ENCODE measurements at places on chromosomes 3 and 15.

DNA sequence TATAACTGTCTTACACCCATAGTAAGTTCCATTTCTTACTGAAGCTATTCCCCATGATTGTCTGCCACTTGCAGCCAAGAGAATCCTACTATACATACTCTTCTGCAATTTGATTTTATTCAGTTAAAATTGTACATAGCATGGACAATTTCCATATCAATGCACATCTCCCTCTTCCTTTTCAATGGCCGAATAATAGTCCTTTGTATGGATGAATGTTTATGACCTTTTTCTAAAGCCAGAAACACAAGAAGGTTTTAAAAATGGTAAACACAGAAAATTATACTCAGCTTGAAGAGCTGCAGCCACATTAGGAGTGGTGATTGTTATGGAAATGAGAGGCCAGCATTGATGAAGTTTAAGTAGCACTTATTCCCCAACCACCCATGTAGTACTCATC, 8.5 kb upstream of the ERC2 start:
- DNase-seq, result no peak

- no peak for DNase-seq
These were observed 12.3 kb upstream of the TMEM45A start for GRCh38 chr3:100480081-100480480.

- DNase-seq, result no peak
These were observed 179.8 kb downstream of the THSD4 start for GRCh38 chr15:71294911-71295602.

GRCh38 chr15:20659265-20659664, 117.7 kb upstream of the GOLGA6L6 start:
- DNase-seq, result no peak

- no peak for DNase-seq
These were observed 49.3 kb downstream of the FAM174B start for GRCh38 chr15:92606126-92606835.

DNA sequence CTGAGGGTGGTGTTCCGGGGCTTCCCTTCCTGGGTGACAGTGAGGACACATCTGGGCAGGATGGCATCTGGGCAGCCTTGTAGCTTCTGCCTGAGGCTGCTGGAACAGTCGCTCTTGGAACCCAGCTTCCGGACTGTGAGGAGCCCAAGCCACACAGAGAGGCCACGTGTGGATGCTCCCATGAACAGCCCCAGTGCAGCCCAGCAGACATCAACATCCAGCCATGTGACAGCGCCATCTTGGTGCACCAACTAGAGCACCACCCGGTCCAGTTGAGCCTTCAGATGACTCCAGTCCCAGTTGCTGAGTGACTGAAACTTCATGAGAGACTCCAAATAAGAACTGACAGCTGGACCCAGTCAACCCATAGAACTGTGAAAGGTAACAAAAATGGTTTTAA, 15.5 kb upstream of the CTSH start:
- DNase-seq, result no peak

- DNase-seq, result no peak
These were observed 36.0 kb downstream of the TSPAN3 start for GRCh38 chr15:77034695-77035489.

DNA sequence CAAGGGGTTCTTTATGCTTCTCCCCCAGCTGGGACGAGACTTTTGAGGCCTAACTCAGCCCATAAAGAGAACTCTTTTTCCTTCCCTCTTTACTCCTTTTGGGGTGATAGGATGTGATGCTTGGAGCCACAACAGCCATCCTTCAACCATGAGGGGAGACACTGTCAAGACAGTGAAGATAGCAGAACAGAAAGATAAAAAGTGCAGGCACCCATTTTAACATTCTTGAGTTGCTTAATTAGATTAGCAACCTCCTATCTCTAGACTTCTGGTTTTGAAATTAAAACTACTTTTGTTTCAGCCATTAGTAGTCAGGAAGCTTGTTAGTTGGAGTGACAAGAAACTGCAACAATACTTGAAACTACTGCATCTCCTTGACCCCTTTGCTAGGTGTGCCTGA, 6.5 kb downstream of the GPR27 start:
- no peak for DNase-seq

DNA sequence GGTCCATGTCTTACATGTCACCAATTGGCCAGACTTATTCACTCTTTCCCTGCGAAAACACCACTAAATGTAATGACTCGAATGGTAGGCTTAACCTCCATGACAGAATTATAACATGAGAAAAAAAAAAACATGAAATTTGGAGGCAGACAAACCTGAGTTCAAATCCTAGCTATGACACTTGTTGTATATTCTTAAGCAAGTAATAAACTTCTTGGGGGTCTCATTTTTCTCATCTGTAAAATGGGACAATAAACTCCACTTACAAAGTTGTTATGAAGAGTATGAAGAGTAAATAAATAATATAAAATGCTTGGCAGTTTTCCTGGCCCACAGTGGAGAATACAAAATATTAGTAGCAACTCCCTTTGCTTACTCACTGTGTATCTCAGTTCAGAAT, 11.4 kb upstream of the EIF1B start:
- no peak for DNase-seq

DNA sequence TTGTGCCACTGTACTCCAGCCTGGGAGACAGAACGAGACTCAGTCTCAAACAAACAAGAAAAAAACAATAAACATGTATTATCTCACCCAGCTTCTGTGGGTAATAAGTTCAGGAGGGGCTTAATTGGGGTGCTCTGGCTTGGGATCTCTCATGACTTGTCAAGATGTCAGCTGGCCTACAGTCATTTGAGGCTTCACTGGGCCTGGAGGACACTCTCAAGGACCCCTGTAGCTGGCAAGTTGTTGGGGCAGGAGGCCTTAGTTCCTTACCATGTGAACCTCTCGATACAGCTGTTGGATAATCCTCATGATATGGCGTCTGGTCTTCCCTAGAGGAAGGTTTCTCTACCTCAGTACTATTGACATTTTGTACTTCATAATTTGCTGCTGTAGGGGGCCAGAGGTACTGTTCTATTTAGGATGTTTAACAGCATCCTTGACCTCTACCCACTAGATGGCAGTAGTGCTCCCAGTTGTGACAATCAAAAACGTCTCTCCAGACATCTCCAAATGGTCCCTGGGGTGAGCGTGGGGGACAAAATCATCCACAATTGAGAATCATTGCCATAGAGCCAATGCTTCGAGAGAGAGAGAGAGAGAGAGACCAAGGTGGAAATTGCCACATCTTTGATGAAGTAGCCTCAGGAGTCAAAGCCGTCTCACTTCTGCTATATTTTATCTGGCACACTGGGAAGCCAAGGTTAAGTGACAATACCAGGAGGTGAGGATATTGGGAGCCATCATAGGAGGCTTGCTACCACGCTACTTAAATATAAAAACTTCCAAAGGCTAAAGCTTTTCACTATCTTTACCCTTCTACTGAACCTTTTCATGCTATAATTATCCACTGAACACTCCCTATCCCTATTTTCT, 23.9 kb upstream of the SLTM start:
- DNase-seq, result peak; percentile 13

DNA sequence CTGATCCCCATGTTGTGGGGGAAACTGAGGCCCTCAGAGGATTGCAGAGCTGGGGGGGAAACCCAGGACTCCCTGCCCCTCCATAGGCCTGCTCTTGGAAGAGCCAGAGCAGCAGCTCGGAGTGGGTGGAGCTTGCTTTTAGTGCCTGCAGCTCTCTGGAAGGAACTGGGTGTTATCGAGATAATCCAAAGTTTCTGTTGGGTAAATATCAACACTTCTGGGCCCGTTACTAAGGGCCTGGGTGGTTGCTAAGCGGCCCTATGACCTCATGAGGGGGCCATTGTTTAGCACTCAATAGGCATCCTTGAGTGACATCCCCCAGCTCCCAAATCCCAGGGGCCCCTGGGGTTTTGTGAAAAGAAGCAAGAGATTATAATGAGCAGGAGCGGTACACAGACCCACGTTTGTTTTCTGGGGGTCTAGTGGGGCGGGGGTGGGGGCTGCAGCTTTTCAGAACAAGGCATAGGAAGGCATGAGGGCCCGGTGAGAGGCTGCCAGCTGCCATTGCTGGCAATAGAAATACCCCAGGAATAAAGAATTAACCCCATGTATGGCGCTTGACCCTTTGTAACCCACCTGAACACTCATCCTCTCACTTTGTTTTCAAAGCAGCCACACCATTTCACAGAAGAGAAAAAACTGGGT, 48.3 kb upstream of the ATP2B2 start:
- no peak for DNase-seq

- no peak for DNase-seq
These were observed 11.3 kb downstream of the SHISA5 start for GRCh38 chr3:48492461-48493202.

GRCh38 chr15:57205027-57205855, 171.1 kb upstream of the CGNL1 start:
- DNase-seq, result no peak

DNA sequence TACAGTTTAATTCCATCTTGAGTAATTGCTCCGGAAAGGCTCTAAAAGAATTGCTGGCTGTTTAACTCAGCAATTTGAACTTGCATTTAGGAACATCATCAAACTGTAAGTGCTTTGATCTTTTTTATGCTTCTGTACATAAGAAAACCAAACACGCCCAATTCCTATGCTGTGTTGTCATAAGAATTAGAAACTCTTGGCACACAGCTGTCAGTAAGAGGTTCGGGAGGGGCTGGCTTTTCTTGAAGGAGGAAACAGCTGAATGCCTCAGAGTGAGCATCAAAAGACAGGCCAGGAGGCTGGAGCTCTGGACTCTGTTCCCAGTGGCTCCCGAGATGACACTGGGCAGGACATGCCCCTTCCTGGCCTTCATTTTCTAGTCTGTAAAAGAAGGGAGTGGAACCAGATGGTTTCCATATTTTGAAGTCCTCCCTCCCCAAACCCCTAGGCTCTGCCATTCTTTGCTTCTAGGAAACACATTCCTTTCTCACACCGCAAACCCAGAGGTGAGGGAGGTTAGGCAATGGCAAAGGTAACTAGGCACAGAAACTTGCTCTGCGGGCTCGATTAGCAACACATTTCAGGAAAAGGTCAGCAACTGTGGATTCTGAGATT, 73.7 kb upstream of the DLG1 start:
- DNase-seq, result no peak

GRCh38 chr15:64443747-64444621, 16.4 kb upstream of the ZNF609 start:
- no peak for DNase-seq

DNA sequence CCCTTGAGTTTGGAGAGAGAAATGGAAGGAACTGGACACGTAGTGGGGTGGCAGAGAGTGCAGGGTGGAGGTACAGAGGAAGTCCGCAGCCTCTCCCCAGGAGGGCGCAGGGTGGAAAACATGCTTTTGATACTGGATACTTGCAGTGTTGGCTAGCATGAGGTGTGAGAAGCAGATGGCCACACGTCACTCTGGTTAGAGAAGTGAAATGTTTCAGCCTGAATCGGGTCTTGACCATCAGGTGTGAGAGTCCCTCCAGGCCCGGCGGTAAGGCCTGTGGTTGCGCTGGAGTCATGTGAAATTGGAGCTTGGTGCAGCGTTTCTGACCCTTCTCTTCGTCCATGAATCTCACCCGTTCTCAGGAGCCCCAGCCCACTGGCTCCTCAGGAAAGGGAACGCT, 93.1 kb downstream of the GABRG3 start:
- DNase-seq, result no peak

GRCh38 chr3:159322322-159322939, 520.6 kb downstream of the MFSD1 start:
- no peak for DNase-seq

DNA sequence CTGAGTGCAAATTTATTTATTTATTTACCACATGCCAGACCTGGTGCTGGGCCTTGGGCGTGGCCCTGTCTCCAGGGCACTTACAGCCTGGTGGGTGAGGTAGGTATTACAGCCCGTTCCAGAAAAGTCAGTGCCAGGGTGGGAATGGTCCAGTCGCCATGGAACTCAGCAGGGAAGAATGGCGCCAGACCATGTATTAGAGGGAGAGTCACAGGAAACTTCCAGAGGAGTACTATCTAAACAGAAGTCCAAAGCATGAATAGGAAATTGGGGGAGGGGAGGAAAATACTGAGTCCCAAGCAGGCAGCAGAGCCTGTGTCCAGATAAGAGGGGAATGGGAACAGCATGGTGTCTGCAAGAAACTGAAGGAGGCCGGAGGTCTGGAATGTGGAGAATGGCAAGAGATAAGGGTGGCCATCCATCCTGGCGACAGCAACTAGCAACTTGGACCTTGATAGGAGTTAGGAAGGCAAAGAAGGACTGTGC, 27.0 kb downstream of the SH3BP5 start:
- no peak for DNase-seq

DNA sequence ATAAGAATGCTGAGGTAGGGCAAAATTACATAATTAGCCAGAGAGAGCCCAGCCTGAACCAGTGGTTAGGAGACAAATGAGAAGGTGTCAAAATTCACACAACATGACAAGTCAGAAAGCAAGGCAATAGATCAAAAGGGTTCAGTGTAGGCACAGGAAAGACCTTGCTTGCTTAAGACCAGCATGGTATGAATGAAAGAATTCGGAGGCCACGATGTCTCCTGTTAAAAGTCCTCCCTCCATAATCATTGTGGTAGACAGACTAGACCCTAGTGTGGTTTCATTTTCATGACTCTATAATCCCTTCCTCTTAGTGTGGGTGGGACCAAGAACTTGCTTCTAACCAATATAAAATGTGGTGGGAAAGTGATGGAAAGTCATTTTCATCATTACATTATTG, 98.7 kb upstream of the ANKRD28 start:
- DNase-seq, result no peak

DNA sequence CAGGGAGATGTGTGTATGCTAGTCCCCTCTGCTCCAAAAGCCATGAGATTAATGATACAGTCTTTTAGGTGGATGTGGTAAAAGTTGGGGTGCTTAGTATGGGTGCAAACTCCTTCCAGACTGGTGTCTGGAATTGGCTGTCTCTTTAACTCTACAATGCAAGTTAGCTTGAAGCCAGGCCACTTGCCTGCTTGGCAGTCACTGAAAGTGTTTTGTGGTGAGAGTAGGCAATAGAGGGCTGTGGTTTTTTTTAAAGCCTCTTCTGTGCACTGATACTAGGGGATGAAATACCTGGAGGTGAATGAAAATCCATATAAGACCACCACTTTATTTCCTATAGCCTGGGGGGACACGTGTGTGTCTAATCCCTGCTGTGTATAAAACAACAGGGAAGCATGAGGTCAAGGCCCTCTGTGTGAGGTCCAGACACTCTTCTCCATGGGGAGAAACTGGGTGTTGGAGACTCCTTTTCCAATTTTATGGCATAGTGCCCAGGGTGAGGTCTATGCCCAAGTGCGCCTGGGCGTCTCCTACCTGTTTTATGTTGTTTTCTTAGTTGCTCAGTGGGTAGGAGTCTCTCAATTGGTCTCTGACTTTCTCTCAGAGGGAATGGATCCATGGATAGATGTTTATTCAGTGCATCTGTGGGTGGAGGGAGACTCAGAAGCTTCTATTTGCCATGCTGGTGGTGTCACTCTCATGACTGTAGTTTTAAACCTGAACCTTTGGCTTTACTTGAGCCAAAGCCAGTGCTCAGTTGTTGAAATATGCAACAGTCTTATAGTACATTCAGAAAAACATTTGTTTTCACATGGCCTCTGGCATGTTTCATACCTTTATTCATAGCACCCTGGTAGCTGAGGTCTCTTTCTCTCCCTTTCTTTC, 327.8 kb upstream of the ATP11B start:
- DNase-seq, result no peak
